Activated CD8-positive, alpha-beta memory T cell treated with anti-CD3 and anti-CD28 coated beads for 1 hour (primary cell): ENCODE measurements at places on chromosomes 1 and 21.

DNA sequence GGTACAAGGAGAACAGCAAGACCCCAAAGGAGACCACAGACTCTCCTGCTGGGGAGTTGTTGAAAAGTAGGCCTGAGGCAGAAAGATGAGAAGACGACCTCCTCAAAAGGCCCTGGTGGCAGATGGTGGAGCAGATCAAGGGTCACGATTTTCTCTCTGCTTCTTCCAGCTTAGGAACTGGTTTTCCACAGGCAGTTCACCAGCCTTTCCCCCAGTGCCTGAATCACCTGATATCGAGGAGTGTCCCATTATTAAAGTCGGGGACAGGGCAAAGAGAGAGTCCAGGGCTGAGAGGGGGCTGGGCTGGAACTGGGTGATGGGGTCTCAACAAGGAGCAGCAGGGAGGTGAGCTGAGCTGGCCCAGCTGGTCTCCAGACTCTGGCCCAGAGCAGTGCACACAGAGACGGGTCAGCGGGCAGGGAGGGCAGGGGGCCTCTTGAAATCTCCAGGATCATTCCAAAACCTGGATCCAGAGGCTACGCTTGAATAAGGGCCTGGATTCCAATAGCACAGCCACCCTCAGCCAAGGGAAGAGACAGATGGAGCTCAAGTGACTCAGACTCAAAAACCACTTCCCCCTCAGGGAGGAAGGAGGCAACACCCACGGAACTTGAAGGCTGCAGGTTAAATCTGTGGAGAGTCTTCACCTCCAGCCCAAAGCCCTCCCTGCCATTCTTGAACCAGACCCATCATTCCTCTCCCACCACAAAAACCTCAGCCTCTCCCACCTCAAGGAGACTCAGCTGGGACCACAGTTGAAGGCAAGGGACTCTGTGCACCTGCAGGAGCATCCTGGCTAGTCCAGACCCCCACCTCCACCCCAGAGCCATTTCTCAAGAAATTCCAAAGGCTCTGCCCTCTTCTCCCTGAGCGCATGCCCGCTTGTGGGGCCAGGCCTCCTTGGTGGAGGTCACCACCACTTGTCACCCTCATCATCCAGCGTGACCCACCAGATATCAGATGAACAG lies at the start of gene S100A5:
TSS of gene S100A5 (minus strand) at position 541 of the 968 bp plus-strand sequence. CDS start 743 bp downstream, outside the sequence.
- no peak for DNase-seq

DNA sequence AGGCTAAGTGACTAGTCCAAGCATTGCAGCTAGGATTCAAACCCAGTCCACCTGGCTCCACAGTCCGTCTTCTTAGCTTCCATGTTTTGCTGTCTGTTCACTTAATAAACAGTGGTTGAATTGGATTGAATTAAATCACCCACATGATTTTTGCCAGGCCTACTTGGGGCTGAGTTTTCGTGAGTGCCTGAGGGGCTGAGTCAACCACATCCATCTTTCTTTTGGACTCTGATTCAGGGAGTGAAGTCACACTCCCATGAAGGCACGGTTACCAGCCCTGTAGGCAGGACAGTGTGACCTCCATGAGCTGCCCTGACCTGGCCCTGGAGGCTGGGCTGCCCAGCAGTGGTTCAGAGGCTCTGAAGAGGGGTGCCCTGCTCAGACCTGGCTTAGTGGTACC lies 123.7 kb downstream of the ACTL8 start:
- DNase-seq, result no peak

GRCh38 chr1:24020470-24020869 lies 40.3 kb upstream of the SRSF10 start:
- no peak for DNase-seq

- DNase-seq, result no peak
Measured at GRCh38 chr1:236868625-236869467, 73.8 kb downstream of the MTR start.

DNA sequence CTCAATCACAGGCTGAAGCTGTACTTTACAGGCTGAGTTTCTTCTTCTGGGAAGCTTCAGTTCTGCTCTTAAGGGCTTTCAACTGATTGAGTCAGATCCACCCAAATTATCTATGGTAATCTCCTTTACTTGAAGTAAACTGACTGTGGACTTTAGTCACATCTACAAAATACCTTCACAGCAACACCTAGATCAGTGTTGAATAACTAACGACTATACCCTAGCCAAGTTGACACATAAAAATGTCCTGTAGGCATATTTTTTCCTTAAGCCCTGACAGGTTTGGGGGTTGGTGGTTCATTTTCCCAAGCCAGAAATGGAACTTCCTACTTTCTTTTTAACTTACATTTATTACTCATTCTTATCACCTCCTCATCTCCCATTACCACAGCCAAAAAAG lies 42.9 kb upstream of the PRKACB start:
- no peak for DNase-seq

DNA sequence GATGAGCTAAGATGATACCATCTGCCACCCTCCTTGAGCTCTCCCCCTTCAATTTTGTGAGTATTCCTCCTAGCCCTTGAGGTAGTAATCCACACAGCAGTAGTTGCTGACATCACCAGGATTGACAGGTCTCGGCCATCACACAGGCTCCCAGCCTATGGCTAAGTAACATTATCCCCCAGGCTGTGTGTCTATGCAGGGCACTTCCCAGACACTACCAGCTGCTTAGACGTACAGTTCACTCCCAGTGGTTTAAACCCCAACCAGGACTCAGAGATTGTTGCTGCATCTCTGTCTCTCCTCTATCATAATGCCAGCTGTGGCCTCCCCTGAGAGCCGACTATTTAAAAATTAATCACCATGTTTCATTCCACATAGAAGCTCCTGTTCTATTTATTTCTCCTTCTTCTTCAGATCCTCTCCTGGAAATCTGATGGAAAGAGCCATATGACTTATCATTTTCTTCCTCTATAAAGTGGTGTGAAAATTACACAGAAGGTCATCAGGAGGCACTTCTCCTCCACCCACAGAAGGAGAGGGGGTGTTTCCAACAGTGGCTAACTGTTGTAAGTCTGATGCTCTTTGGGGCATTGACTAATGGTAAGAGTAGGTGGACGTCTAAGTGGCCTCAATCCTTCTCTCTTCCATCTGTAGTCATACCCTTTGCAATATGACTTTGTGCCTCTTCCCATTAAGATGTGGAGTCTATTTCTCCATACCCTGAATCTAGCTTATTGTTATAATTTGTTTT lies 396.3 kb downstream of the SETD4 start:
- no peak for DNase-seq

DNA sequence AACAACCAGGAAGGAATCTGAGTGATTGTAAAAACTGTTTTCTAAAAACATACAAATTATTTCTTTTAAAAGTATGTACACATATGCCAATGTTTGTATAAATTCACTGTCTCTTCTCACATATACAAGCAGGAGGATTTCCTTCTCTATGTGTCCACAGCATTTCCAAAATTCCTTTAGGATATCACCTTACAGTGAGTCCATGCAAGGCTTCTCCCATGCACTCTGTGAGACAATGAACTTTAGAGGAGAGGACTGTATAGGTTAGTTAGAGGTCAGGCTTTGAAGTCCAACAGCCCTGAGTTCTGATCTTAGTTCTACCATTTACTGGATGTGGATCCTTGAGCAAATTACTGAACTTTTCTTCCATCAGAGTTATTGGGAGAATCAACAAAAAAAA lies 34.1 kb upstream of the USH2A start:
- no peak for DNase-seq
